ENCODE measurements at places on chromosomes 4 and X.

- DNase-seq = no peak
These were observed 1472.8 kb downstream of the C4orf33 start for GRCh38 chr4:130568746-130569145.

DNA sequence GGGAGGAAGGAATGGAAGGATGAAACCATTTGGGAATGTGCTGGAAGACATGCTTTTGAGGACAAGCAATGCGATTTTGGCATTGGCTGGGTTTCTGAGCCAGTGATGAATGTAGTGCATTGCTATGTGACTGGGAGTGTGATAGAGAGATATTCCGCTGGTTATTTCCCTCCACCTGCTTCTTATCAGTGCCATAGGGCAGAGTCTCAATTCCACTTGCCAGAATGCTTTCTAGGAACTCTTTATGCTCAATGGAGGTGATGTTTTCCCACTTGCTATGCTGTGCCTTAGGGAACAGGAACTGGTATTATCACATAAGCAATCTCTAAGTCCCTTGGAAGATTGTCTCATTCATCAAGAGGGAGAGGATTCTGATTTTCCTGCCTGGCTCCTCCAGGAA, 28.0 kb downstream of the TBL1X start:
- DNase-seq = peak; percentile 6

DNA sequence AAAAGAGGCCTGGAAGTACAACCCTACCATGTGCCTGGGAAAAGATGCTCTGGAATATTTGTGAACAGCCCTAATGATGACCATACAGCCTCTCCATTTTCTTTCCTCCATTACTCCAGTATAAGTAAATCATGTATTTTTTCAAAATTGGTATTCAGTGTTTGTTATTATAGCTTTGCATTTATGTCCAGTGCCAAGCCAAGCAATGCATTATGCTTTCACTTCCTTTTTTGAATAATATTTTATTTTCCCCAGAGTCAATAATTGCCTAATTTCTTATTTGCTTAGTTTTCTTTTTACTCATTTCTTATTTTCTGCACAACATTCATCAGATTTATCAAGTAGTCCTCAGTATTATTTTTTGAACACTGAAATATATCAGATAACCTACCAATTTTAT, 49.3 kb upstream of the EOLA2 start:
- no peak for DNase-seq

DNA sequence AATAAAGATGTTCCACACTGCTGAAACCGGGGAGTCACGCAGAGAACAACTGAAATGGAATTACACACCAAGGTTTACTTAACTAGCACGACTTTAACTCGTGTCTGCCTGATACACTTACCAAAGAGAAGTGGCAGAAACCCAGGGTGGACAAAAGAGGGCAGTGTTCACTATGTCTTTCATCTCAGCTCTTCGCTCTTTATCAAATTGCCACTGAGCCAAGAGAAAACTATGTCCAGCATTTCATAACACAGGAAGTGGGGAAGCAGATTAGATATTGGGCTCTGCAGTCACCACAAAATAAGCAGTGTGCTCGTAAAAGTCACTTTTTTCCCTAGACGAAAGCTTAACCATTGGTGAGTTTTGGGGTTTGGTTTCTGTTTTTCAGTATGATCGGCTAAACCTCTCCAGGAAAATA, 155.7 kb downstream of the CHIC2 start:
- DNase-seq = peak; percentile 96

- DNase-seq = no peak
These were observed 46.2 kb downstream of the CXCL13 start for GRCh38 chr4:77651820-77652219.
